ENCODE measurements at places on chromosomes 4 and X.

DNA sequence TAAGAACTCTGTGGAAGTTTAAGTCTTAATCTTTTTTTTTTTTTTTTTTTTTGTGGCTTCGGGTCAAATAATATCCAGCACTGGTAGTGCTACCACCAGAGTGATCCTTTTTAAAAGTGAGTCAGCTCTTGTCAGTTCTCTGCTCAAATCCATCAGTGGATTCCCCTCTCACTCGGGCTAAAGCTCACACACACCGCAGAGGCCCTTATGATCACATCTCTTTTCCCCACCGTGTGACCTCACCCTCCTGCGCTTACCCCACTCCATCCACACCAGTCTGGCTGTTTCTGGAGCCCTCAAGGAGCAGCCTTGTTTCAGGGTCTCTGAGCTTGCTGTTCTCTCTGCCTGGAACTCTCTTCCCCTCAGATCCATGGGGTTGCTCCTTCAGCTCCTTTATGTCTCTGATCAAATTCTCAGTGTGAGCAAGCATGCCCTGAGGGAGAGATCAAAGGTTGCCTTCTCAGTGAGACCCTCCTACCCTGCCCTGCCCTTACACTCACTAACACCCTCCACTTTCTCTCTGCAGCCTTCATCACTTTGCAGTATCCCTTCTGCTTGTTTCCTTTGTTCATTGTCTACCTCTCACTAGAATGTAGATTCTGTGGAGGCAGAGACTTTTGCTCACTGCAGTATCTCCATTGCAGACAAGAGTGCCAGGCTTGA is 19.8 kb upstream of the BEND4 start:
- DNase-seq: no peak

- DNase-seq: no peak
Measured at GRCh38 chr4:34649716-34650115, 1594.6 kb downstream of the ARAP2 start.

- DNase-seq: no peak
Measured at GRCh38 chrX:54413753-54414152, 26.5 kb upstream of the TSR2 start.

GRCh38 chr4:58216461-58216860 is 1106.3 kb upstream of the IGFBP7 start:
- no peak for DNase-seq

DNA sequence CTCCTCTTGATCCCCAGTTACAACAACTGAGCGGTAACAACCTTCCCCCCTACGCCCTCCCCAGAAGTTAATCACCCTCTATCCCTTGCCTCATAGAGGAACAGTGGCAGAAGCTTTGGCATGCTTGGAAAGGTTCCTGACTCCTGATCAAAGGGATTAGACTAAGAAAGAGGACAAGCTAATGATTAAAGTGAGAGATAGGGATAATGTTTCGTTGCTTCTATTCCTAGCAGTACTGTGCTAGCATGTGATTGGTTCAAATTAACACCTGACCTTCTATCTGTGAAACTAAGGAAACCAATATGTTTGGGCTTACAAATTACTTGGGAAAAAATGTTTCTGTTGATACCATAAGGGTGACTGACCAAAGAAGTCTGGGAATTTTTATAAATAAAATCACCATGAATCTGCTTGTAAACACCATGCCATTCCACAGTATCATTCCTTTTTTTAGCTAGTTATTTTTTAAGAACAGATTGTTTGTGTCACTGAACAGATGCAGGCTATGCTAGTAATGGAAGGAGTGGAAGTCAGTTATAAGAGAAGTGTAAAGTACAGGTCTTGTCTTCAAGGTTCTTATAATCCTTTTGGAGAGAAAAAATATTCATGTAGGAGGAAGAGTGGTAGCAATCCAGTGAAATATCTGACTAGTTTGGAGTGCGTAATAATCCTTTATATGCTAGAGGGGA is 11.3 kb upstream of the ATP1B4 start:
- no peak for DNase-seq

DNA sequence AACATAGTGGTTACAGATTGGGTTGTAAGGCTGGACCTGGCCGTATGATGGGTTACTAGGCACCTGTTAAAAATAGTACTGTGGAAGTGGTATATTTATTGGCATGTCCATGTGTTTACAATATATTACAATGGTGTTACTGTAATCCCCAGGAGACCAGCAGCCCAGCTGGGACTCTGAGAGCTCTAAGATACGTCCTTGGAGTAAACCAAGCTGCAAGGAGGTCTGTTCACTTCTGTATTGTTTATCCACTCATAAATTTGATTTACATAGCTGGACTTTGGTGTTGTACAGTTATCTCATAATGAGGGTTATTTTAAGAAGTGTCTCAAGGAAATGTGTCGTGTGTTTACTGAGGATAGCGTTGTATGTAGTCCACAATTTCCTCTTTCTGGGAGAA is 93.8 kb downstream of the TBL1X start:
- no peak for DNase-seq

DNA sequence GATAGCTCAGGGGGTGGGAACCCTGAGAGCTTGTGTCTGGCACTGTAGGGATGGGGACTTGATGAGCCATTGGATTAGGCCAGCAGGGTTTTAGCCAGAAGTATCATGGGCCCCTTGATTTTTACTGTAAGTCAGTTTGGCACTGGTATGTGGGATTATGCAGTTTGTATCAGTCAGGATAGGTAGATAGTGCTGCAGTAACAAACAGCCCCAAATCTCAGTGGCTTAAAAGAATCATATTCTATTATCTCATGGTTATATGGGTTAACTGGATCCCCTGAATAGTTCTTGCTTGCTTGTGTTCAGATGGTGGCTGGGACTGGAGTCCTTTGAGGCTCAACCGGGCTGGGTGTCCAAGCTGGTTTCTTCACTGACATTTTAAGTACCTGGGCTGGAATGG is 56.5 kb downstream of the SORCS2 start:
- no peak for DNase-seq

GRCh38 chrX:857376-857775 is 226.8 kb downstream of the SHOX start:
- DNase-seq: no peak

- no peak for DNase-seq
Measured at GRCh38 chr4:108172231-108172752, 3.6 kb upstream of the LEF1 start.

DNA sequence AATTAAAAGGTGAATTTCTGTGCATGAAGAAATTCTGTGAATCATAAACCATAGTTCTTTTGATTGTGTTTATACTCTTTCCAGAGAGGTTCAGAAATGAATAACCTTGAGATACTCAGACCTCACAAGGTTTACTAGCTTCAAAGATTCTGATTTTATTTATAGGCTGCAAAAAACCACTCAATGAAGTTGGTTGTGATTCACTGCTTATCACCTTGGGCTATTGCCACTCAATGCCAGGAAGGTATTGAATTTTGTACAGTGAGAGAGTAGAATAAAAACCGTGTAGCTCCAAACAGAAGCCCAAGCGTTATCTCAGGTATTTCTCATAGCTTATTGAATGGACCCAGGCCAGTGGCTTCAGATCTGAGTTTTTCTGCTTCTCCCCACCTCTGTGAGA is 118.7 kb downstream of the FHIP1A start:
- DNase-seq: no peak

DNA sequence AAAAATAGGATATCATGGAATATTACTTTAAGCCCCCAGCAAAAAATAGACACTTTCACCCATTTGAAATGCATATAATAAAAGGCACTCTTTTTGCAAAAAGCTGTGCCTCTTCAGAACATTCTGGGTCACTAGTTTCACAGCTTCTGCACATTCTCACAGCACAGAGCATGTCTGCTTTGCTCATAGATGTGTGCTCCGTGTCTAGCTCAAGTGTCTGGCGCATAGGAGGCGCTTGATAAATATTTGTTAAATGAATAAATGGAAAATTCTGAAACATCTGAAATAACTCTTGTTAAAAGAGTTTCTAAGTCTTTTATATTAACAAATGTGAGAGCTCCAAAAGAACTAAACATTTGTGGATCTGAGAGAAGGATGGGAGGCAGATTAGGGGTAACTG is 275.2 kb downstream of the PTTG2 start:
- no peak for DNase-seq

DNA sequence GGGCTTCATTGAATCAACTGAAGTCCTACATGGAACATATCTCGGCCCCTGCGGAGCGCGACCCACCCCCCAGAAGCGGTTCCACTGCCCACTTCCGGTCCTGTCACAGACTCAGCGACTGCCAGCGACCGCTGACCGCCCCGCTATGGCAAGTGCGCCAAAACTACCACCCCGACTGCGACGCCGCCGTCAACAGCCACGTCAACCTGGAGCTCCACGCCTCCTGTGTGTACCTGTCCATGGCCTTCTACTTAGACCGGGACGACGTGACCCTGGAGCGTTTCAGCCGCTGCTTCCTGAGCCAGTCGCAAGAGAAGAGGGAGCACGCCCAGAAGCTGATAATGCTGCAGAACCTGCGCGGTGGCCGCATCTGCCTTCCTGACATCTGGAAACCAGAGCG is 14.8 kb upstream of the FAM47A start:
- DNase-seq: no peak

- no peak for DNase-seq
Measured at GRCh38 chr4:7237873-7238272, 45.5 kb downstream of the SORCS2 start.

DNA sequence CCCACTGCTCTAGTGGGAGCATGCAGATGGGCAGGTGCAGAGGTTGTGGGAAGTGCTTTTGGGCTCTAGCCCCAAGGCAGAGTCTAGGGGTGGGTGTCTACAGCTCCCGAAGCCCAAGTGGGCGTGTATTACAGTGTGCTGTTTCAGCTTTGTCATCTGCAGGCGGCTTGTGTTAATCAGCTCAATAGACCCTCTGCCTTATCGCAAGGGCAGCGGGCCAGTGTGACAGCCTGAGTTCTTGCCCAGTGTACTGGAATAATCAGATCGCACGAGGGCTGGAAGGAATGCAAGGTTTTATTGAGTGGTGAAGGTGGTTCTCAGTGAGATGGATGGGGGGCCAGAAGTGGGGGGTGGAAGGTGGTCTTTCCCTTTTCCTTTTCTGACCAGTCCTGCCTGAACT is 529.4 kb upstream of the AMOT start:
- no peak for DNase-seq

DNA sequence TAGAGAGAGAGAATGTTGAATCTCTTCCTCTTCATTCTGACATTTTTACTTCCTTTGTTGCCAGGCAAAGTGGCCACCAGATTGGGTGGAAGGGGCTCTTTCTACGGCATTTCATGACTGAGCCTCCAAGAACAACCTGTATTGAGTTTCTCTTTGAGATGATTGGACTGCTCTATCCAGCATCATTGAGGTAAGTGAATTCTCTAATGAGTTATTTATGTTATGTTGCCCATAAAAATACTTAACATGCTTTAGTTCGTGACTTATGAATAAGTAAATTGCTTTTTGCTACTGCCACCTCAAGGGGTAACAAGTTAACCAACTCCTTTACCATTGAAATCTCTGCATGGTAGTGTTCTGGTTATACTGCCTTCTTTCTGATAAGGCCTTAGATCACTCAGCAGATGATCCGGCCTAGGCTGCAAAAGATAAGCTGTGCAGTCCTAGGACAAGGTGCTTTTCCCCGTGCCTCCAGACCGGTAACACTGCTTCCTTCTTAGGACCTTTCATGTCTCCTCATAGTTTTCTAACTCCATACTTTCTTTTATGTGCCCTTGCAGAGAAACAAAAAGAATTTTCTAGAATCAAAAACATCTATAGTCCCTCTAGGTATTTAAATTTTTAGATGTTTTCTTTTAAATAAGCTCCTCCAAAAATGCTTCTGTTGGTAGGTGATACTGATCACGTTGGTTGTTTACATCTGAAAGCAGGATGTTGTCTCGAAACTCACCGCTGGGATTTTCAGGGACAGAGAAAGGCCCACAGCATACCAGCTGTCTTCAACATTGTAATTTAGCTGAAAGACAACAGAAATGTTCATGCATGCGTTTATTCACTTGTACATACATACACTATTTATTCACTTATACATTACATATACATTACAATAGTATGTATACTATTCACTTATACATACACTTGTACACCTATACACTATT is 157.1 kb upstream of the RBPJ start:
- no peak for DNase-seq

GRCh38 chr4:146059865-146060264 is 115.7 kb upstream of the LSM6 start:
- no peak for DNase-seq

- no peak for DNase-seq
Measured at GRCh38 chr4:138409670-138410069, 167.5 kb upstream of the SLC7A11 start.

DNA sequence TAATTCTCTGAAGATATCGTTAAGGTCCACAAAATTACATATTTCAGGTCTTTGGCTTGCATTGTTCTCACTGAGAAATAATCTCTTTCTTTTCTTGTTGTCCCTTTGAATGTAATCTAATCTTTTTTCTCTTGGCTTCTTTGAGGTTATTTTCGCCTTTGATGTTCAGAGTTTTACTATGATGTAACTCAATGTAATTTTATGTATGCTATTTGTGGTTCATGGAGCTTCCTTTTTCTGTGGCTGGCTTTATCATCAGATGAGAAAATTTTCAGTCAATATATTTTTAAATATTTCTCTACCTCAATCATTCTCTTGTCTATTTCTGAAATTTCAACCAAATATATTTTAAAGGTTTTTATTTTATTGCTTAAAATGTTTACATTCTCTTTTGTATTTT is 672.2 kb downstream of the TRAM1L1 start:
- DNase-seq: no peak

DNA sequence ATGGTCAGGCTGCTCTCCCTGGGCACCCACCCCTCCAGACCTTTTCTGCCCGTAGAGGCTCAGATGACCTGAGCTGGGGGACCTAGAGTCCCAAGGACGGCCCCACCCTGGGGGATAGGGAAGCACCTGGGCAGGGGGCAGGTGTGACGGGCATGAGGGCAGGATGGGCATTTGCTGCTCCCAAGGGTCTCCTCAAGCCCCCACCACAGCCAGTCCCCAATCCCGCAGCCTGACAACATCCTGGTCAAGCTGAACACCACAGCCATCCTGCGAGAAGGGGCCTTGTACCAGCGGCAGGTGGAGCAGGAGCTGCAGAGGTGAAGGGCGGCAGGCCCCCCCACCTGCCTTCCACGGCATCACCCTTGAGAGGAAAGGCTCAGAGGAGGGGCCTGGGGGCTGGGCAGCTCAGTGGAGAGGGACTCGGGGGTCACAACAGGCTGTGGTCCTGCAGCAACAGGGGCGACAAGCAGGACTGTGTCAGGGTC is 17.8 kb upstream of the RNF4 start:
- no peak for DNase-seq

GRCh38 chr4:100649417-100649816 is 131.6 kb upstream of the EMCN start:
- no peak for DNase-seq

DNA sequence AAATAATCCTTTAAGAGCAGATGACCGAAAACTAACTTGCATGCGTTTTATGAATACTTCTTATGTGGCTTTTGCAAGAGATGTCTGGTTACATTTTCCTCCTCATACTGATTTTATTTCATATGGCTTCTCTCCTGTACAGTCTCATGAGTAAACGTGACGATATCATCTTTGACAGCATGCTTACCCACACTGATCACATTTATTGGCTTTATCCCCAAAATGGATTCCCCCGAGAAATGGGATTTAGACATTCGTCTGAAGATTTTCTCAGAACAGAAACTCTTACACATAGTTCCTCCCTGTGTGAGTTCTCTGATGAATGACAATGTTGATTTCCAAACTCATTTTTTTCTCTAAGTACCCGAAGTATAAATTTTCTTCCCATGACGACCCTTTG is 939.7 kb upstream of the LCORL start:
- DNase-seq: no peak

GRCh38 chr4:24279911-24280375 is 304.4 kb downstream of the DHX15 start:
- DNase-seq: no peak
